Esophagus mucosa (tissue), 1 donor: ENCODE measurements at places on chromosomes 1 and 21.

GRCh38 chr1:12436345-12436658 lies 181.7 kb downstream of the DHRS3 start:
- ATAC-seq: peak; percentile 22

- ATAC-seq: no peak
Observed at GRCh38 chr1:204280099-204280961, 66.5 kb upstream of the GOLT1A start.

DNA sequence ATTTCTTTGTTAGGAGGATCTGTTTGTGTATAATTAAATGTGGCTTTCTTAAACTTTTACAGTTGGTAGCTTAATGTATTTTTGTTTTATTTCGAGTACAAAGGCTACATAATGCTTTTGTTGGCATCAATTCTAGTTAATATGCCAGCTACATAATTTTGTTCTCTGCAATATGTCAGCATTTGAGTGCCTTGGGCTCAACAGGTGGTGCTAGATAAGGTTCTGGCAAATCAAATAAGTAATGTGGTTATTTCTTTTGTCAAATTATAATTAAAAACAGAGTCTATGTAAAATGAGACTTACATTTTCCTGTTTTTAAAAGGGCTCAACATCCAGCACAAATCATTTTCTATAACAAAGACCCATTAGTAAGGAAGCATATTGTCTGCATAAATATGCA lies 410.6 kb upstream of the NR5A2 start:
- no peak for ATAC-seq

DNA sequence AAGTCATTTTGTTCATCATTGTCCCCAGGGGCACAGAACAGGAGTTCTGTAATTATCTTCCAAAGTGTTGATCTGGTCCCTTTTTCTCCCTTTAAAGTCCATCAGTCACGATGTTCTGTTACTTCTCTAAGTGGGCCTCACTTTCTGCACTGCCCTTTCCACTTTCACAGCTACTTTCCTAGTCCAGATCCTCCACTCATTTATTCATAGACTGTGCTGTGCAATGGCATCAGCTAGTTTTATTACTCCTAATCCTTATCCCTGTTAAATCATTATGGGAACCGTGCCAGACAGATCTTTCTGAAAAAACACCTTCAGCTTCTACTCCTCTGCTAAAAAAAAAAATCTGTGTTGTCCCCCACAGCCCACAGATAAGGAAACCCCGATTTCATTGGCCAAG lies 64.0 kb upstream of the BCL10 start:
- ATAC-seq: no peak

- no peak for ATAC-seq
Observed at GRCh38 chr1:241840164-241840563, 7.8 kb upstream of the EXO1 start.

DNA sequence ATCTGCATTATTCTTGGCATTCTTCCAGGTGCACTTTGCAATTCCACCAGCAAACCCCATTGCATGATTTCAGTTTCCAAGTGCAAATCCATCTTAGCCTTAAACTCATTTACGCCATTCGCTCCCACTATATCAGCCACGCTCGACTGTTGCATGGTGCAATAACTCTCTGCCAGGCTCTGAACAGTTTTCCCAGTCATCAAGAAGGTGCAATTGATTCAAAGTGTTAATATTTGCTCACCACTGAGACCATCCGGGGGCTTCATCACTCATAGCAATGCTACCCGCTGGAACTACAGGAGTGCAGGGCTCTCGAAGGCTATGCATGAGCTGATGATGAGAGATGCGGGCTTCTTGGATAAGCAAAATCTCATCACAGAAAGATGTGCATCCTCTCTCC lies 488.2 kb downstream of the OMA1 start:
- no peak for ATAC-seq

DNA sequence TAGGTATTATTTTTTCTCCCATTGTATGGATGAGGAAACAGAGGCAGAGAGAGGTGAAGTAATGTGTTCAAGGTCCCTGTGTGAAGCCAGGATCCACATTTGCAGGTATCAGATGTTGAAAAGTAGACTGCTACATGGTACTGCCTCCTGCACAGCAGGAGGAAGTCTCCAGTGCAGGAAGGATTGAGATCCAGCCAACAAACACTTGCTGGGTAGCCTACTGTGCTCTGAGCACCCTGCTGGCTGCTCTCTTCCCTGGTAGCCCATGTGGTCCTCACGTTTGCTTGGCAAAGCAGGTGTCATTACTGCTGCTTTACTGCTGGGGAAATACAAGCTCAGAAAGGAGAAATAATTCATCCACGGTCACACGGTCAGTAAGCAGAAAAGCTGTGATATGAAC lies 21.3 kb upstream of the GRIK3 start:
- ATAC-seq: no peak

DNA sequence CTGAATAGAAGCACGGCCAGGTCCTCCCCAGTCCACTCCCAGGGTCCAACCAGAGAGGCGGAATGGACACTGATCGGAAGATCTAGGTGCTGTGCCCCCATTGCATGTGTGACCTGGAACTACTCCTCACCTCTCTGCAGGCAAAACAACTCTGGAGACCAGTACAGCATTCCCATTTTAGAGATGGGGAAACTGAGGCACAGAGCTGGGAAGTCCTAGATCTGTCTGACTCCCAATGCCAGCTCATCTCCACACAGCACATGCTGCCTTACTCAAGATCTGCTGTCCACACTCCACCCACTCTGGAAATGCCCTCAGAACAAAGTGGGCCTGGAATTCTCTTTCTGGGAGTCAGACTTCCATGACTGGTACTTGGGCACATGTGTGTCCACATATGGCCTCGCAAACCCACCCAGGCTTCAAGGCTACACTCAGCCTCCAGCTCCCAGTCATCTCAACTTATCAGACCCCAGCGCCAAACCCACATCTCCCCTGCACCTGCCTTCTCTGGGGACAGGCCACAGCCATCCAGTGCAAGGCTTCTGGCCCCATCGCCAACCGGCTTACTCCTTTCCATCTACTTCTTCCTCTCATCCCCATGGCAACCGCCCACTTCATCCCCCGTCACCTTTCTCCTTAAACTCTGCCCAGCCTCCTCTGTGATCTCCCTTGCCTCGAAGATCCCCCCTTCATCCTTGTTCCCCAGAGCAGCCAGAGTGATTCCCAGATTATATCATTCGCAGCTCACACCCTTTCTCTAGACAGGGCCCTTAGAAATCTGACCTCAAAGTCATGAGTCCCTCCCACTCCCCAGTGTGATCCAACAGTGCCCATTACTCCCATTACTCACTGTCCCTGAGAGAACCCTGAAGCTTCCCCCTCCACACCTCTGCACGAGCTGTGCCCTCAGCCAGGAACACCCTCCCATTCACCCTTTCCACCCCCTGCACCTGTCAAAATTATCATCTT lies 2.7 kb downstream of the COL8A2 start:
- ATAC-seq: no peak

DNA sequence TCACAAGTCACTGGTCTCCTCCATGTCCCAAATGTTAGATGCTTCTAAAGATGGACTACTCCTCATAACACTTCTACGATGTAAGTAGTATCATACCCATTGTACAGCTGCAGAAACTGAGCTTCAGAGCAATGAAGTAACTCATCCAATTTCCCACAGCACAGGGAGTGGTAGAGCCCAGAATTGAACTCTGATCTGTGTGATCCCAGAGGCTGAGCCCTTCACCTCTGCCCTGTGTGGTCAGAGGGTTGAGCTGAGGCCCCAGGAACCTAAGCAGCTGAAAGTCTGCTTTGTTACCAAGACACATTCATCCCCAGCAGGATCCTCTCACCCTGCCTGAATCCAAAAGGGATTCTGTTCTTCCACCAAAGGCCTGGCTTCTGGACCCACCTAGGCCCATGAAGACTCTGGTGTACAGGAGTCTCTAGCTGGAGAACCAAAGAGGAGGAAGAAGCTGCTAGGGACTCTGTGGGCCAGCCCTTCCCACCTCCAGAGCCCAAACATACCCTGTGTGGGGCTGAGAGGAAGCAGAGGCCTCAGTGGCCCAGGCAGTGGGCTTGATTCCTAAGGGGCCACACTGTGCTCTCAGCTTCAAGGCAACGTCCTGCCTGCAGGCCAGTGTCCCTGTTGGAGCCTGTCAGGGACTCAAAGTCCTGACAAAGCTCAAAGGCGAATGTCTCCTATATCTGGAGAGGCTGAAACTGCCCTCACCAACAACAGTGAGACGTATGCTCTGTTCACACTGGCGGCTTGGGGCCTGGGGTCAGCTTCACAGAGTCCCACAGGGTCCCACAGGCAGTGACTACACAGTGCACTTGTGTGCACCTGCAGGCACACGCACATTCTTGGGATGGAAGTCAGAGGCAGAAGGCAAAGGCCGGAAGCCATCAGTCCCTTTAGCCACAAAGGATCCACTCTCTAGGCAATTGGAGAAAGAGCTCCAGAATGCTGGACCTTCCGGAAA lies 40.4 kb upstream of the SLC30A1 start:
- no peak for ATAC-seq

GRCh38 chr1:22829309-22829989 lies 118.8 kb downstream of the EPHB2 start:
- no peak for ATAC-seq

DNA sequence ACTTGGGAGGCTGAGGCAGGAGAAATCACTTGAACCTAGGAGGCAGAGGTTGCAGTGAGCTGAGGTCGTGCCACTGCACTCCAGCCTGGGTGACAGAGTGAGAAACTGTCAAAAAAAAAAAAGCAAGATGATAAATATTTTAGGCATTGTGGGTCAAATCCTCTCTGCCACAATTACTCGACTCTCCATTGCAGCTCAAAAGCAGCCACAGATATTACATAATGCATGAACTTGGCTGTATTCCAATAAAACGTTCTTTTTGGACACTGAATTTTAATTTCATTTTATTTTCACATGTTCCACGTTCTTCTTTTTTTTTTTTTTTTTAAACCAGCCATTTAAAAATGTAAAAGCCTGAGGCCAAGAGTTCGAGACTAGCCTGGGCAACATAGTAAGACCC lies 69.4 kb downstream of the TCP10L start:
- no peak for ATAC-seq

GRCh38 chr21:33968080-33968994 lies 52.7 kb upstream of the ATP5PO start:
- ATAC-seq: peak; percentile 29

GRCh38 chr1:240508950-240509349 lies 103.0 kb downstream of the GREM2 start:
- no peak for ATAC-seq

- ATAC-seq: no peak
Observed at GRCh38 chr1:117641536-117641935, 35.7 kb downstream of the TENT5C start.

- ATAC-seq: peak; percentile 27
Observed at GRCh38 chr1:201171063-201172036, 17.1 kb upstream of the TMEM9 start.

GRCh38 chr1:228274452-228275178 lies 66.8 kb downstream of the OBSCN start:
- ATAC-seq: no peak
